ENCODE measurements at places on chromosomes 2 and 18.
A peak's percentile ranks its signal among the peaks of the same experiment; 100 is the strongest.

DNA sequence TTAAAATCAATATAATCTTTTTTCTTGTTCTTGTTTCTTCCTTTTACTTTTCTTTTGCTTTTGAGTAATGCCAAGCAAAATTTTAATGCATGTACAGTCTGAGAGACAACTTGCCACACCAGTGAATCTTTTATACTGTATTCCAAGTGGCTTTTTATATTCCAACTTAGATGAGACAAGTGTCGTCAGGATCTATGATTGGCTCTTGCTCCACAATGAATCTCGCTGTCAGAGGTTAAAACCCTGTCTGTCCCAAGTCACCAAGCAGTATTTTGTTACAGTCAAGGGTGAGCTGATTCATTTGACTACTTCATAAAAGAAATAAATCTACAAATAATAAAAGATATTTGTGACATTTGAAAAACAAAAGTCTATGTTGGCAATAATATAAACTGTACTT, at the start of gene MSTN:
MSTN (minus strand) TSS at position 129 of the 400 bp plus-strand sequence. CDS start 133 bp downstream, outside the sequence.
- no peak within 1 kb of the TSS for H3K4me3 ChIP-seq
- H3K4me1 ChIP-seq: no peaks in the 10 kb centered on the region
- H3K36me3 ChIP-seq: no peaks in the 10 kb centered on the region

DNA sequence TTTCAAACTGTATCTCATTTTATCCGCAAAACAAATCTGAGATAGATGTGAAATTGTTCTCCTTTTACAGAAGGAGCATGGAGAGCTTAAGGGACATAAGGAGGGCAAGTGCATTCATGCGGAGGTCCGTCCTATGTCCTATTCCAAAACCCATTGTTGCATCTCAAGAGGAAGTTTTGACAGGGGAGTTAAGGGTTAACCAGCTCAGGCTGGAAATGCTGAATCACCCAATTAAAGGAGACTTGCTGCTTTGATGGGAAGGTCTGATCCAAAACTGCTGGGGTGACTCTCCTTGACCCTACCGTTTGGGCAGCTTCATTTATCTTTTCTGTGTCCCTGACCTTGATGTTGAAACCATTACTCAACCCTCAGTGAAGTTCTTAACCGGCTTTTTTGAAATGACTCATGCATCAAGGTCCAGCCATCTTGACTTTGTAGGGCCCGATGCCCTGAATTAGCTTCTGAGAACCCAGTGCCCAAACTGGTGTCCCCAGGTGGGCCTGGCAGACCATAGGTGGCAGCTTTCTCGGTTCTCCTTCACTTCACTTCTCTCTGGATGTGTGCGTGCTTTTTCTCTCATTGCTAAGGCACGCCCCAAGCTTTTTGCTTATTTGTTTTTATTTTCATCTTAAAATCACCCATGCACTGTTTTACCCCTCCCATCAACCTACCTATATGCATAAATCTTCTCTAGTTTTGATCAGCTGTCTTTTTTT, 15.9 kb upstream of the TXNDC2 start:
- no peak overlapping the region for H3K4me3 ChIP-seq
- peaks cover 34% of the 10 kb centered on the region for H3K4me1 ChIP-seq
- DNase-seq: peak; percentile 17
- peak overlapping the region; percentile 69 for H3K27ac ChIP-seq
- H3K27me3 ChIP-seq: no peaks in the 10 kb centered on the region
- H3K36me3 ChIP-seq: peaks cover 10% of the 10 kb centered on the region

DNA sequence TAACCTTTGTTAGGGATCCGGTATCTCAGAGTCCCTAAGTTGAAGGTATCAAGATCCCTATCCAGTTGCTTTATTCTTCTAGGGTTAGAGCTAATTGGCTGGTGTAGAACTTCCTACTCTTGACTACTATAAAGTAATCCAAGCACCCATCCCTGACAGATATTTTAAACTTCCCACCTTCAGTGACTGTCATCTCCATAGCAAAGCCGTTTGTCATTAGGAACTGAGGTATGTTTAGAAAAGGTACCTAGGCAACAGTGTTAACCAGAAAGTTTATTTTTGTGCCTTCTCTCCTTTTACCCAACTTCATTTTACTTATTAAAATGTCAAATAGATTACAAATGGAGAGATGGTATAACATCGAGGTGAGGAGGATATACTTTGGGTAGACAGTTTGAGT, 4.5 kb downstream of the FAM117B start:
- DNase-seq: no peak
- peak overlapping the region; percentile 60 for H3K4me3 ChIP-seq
- H3K27me3 ChIP-seq: no peaks in the 10 kb centered on the region
- H3K36me3 ChIP-seq: peaks cover 9% of the 10 kb centered on the region
- H3K27ac ChIP-seq: peak overlapping the region; percentile 70

DNA sequence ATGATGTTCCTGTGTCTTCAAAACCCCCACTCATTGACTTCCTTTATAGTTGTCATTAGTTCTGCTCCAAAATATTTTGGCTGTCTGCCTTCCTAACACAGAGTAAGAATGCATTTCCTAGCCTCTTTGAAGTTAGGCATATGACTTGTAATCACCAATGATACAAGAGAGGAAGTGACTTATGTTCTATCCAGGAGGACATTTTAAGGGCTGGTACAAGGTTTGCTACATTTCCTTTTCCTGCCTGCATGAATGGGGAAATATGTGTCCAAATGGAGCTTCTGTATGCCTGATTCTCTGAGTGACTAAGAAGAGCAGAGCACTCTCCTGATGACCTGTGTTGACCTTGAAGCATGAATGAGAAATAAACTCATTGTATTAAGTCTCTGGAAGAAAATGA, 115.1 kb downstream of the PLCL1 start:
- no peak for DNase-seq
- no peaks in the 10 kb centered on the region for H3K36me3 ChIP-seq
- H3K27ac ChIP-seq: no peak overlapping the region
- peaks cover 18% of the 10 kb centered on the region for H3K27me3 ChIP-seq
- no peak overlapping the region for H3K4me3 ChIP-seq
- no peaks in the 10 kb centered on the region for H3K4me1 ChIP-seq

- no peaks in the 10 kb centered on the region for H3K36me3 ChIP-seq
- H3K4me3 ChIP-seq: no peak overlapping the region
- no peak overlapping the region for H3K27ac ChIP-seq
Measured at GRCh38 chr2:70615222-70615621, 61.6 kb upstream of the TGFA start.

DNA sequence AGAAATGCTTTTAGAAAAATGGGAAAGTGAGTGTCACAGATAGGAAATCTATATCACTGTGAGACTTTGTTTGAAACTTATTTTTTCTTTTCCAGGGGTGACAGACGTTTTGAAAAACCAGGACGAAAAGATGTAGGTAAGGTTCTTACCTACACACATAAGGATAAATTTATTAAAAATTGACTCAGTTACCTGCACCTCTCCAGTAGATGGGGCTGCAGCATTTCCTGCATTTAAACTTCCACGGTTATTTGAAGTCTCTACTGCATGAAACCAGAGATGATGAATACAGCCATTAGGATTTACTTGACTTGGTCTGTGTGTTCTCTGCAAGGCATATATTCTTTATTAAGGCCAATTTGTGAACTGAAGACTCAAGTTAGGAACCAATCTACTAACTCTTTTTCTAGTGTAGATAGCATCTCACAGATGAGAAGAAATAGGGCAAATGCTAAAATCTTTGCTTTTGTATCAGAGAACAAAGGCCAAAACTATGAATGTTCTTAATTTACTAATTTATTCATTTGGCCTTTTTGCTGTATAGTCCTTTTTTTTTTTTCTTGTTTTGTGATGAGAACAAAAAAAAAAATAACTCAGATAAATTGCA, 15.0 kb downstream of the KCNJ13 start:
- DNase-seq: peak; percentile 12
- H3K4me1 ChIP-seq: peaks cover 22% of the 10 kb centered on the region
- peaks cover 39% of the 10 kb centered on the region for H3K36me3 ChIP-seq

GRCh38 chr2:85795331-85796045, 41.7 kb downstream of the ATOH8 start:
- H3K4me1 ChIP-seq: no peaks in the 10 kb centered on the region
- no peak overlapping the region for H3K27ac ChIP-seq
- DNase-seq: no peak
- no peaks in the 10 kb centered on the region for H3K36me3 ChIP-seq
- peaks cover 23% of the 10 kb centered on the region for H3K27me3 ChIP-seq

GRCh38 chr2:37143974-37144373, 12.8 kb downstream of the EIF2AK2 start:
- H3K27me3 ChIP-seq: no peaks in the 10 kb centered on the region
- peaks cover 4% of the 10 kb centered on the region for H3K4me1 ChIP-seq
- no peak overlapping the region for H3K27ac ChIP-seq
- no peak overlapping the region for H3K4me3 ChIP-seq
- DNase-seq: no peak
- H3K36me3 ChIP-seq: peaks cover 52% of the 10 kb centered on the region

DNA sequence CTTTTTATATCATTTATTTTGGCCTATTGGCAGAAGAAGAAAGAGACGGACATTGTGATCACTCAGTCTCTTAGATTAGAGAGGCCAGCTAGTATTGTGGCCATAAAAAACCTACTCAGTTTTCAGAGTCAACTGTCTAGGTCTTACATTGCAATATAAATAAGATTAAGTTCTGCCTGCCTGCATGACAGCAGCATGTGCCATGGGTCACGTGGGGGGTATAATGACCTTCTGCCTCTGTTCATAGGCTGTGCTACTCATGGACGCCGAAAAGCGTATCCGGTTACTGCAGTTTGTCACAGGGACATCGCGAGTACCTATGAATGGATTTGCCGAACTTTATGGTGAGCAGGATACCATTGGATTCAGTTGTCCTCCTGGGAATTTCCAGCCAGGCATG, 238.5 kb downstream of the ALPK2 start:
- DNase-seq: no peak
- H3K27ac ChIP-seq: no peak overlapping the region
- no peaks in the 10 kb centered on the region for H3K27me3 ChIP-seq
- H3K36me3 ChIP-seq: no peaks in the 10 kb centered on the region
- H3K4me1 ChIP-seq: no peaks in the 10 kb centered on the region
